ENCODE measurements at places on chromosomes 12 and 14.

- no peak for DNase-seq
Measured at GRCh38 chr14:100570726-100571454, 16.3 kb downstream of the BEGAIN start.

- DNase-seq, result no peak
Measured at GRCh38 chr14:102056694-102057442, 30.0 kb downstream of the HSP90AA1 start.

- DNase-seq, result no peak
Measured at GRCh38 chr14:61940666-61941420, 178.6 kb downstream of the SNAPC1 start.

- DNase-seq, result no peak
Measured at GRCh38 chr12:43789941-43790340, 16.2 kb downstream of the TWF1 start.

- no peak for DNase-seq
Measured at GRCh38 chr12:89140602-89141238, 211.6 kb downstream of the DUSP6 start.

- DNase-seq, result no peak
Measured at GRCh38 chr12:66944365-66944764, 265.5 kb upstream of the GRIP1 start.

DNA sequence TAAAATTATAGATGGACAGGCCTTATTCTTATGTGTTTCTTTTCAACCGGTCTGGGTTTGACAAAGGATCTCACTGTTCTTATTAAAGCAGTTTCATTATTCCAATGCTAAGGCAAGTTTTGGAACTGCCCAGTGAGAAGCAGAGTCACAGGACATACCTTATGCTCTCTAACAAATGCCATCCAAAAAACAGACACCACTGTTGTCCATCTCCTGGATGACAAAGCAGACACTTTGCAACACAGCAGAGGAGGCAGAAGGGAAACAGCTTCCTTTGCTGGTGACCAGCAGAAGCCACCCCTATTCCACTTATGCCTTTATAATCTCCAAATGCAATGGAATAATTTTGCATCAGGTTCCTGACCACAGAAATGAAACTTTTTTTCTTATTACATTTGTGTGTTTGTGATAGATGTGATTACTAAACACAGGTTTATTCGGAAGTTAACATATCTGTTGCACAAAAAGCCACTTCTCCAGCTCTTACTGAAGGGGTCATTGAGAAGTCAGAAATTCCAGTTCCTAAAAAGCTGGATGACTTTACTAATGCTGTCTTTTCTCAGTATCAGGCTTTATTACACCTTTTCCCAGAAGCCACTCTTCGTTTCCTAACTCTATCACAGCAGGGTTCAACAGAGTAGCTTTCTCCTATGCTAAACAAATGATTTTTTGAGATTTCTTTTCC lies 115.6 kb downstream of the BTG1 start:
- DNase-seq, result no peak

DNA sequence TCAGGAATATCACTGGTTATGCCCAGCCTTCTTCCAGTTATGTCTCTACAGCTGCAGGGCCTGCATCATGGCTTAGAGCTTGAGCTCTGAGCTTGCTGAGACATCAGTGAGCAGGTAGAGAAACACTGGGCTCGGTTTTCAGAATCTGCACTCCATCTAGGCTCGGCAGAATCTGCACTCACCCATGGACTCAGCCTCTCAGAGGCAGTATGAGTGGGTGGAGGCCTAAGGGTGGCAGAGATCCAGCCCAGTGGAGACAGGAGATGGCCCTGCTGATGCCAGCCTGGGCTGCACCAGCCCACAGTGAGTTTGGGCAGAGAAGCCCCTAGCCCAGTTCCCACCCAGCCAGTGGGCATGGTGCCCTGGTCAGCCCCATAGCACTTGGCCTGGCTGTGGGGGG lies 12.8 kb downstream of the KRT80 start:
- DNase-seq, result no peak

DNA sequence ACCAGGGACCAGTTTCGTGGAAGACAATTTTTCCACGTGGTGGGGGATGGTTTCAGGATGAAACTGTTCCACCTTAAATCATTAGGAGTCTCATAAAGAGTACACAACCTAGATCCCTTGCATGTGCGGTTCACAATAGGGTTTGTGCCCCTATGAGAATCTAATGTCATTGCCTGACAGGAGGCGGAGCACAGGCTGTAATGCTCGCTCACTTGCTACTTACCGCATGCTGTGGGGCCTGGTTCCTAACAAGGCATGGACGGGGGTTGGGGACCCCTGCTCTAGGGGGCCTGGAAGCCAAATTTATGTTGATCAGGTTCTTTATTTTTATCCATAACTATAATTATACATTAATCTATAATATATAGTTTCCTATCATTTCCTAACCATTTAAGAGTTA lies 315.3 kb downstream of the MED13L start:
- no peak for DNase-seq

DNA sequence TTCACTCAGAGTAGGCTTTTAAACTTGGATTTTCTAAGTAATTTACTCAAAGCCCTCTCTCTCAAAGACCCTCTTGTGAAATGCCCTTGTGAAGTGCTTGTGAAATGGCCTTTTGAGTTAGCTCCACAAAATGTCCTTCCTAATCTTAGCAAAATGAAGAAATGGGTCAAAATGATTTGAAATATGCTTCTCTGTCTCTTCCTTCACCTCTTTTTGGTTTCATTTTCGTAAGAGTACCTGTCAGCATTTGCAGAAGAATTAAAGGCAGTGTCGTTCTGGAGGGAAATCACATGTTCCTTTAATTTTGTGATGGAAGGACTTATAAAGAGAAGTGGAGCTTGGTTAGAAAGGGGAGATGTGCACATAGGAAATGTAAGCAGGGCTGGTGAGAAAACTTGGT lies 93.7 kb downstream of the HMGA2 start:
- no peak for DNase-seq

DNA sequence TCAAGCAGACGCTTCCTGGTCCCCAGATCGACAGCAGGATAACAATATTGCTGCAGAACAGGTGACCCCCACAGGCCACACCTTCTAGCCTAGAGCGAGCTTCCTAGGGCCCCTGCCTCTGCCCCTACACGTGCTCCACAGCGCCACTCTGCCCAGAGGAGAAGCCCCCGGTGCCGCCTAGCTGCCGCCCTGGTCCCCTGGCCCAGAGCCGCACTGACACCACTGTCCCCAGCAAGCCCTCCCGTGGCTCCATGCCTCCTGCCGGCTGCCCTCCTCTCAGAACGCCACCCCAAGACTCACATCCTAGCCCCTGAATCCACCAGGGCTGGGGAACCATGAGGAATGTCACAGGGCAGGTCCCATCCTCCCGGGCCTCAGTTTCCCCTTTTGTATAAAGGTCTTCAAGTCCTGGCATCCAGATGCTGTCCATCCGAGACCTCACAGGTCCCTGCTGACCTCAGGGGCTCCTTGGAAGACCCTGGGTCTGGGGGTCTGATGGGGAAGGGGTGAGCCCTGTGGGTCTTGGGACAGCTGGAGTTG lies 31.0 kb downstream of the JAG2 start:
- DNase-seq, result no peak

GRCh38 chr12:49335955-49336644 lies 888 bp downstream of the C1QL4 start:
- peak; percentile 26 for DNase-seq

DNA sequence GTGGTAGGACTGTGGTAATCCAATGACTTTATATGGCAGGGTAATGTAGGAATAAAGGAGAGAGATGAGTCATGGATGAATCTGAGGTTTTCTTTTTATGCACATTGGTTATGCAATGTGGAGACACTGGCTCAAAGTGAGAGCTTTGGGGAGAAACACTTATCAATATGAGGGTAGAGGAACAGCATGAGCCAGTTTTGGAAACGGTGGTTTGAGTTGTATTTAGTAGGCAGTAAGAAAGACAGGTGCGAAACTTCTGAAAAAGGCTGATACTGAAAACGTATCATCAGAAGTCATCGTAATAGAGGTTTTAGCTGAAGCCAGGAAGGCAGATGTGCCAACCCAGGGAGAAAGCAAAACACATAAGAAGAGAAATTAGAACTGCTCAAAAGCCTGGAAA lies 854.8 kb upstream of the SEL1L start:
- no peak for DNase-seq

GRCh38 chr14:92595267-92595666 lies 81.7 kb downstream of the RIN3 start:
- no peak for DNase-seq

GRCh38 chr14:24710403-24711112 lies 76.6 kb upstream of the GZMB start:
- DNase-seq, result peak; percentile 65

DNA sequence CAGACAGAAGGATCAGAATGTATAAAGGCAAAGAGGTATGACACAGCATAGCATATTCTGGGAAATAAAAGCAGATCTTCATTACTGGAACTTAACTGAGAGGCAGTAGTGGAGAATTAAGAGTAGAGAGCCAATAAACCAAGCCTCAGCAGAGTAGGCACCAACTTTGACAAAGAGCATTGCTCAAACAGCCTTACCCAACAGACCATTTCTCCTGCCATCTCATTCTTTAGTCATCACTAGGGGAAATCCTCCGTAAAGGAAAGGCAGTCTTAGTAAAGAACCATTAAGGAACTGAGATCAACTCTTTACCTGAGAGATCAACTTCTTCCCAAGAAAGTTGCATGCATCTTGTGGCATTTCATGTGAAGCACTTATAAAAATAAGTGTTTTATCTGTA lies 36.6 kb downstream of the SENP1 start:
- no peak for DNase-seq

DNA sequence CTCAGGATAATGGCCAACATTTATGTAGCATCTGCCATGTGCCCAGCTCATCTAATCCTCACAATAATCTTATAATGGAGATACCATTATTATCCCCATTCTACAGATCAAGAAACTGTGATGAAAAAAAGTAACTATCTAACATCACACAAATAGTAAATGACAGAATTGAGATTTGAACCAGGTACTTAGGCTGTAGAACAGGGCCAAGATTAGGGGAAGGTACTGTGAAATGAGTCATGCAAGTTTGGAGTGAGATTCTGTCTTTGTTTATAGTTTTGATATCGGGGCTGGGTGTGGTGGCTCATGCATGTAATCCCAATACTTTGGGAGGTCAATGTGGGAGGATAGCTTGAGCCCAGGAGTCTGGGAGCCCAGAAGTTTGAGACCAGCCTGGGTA lies 1.3 kb upstream of the GNPTAB start:
- DNase-seq, result no peak

- no peak for DNase-seq
Measured at GRCh38 chr12:23281295-23281694, 656.3 kb downstream of the ETNK1 start.

DNA sequence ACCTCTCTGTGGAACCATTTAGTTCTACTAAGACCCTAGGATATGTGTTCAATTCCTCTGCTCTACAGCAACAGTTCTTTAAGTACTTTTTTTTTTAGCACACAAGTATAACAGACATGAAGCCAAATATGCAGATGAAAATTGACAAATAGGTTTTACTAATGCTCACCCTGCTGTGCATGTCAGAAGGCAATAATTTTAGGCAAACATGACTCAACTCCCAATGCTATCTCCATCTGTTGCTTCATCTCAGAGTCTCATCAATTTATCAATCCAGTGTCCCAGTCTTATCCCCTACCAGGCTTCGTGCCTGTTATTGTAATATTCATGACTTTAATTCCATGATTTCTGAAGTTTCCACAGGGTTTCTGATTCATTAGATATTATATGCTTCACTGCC lies 57.7 kb downstream of the DBX2 start:
- DNase-seq, result no peak

DNA sequence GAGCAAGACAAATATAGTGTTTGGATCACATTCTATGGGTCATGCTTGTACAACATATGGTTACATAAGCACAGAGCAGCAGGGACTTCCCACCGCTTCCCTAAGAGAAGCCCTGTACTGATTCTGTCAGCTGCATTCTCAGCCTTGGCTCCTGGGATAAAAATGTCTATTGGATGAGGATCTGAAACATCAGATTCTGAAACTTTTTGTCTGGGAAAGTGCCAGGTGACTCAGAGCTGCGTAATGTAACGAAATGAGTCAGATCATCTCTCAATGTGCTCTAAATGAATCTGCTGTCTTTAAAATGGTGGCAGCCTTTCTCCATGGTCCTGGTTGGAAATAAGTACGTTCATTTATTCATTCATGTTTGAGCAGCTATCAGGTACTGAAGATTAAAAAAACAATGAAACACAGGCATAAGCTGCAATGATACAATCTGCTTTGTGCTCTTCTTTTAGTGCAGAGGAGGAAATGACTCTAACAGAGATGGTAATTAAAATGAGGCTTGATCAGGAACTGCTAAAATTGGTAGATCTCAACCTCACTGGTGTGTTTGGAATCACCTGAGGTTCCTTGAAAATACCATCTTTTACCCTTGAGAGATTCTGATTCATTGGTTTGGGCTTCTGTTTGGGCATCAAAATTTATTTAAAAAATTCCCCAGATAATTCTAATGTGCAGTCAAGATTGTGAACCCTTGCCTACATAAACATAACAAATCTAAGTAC lies 99.1 kb upstream of the NAP1L1 start:
- peak; percentile 47 for DNase-seq

- no peak for DNase-seq
Measured at GRCh38 chr12:26338586-26339572, 143.5 kb downstream of the SSPN start.

DNA sequence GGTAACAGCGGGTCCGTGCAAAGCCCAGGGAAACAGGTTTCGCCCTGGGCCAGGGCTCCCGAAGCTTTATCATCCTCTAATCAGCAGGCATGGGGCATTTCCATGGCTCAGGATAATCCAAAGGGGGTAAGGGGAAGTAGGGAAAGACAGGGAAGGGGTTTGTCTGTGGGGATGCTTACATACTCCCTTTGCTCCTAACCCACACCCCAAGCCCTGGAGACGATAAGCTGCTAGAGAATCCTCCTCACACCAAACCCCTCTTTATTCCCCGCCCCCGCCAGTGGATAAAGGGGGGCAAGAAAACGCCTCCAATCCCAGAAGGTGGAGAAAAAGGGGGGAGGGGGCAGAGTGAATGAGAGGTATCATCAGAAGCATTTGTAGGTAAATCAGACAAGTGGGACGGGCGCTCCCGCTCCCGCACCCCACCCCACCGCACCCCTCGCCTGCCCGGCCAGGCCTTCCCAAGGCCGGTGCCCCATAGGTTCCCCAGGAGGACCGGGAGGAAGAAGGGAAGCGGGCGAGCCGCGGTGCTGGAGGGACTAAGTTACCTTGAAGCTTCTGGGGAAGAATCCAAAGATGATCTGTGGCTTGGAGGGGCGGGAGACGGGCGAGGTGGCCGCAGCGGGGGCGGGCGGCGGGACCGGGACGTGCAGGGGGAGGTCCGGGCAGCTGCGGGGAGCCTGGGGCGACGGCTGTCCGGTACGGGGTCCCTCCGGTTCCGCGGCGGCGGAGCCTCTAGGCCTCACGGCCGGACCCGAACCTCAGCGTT lies 762 bp downstream of the PPP2R5E start:
- DNase-seq, result no peak

GRCh38 chr12:4991373-4991772 lies 52.3 kb upstream of the KCNA5 start:
- no peak for DNase-seq

GRCh38 chr12:45077251-45077650 lies 26.4 kb upstream of the DBX2 start:
- no peak for DNase-seq

- DNase-seq, result no peak
Measured at GRCh38 chr12:92519284-92519683, 183.5 kb upstream of the PLEKHG7 start.

GRCh38 chr12:108491256-108491655 lies 23.8 kb upstream of the FICD start:
- DNase-seq, result no peak

All from GM13976 (cell line).